ENCODE measurements at places on chromosomes 16 and 17.

GRCh38 chr17:31535581-31535981, 144.1 kb downstream of the RAB11FIP4 start:
- DNase-seq, result peak; percentile 52

- peak; percentile 26 for DNase-seq
Measured at GRCh38 chr17:34519282-34519681, 60.1 kb upstream of the TMEM132E start.

- no peak for DNase-seq
Measured at GRCh38 chr16:2485811-2486507, 11.0 kb downstream of the TBC1D24 start.

DNA sequence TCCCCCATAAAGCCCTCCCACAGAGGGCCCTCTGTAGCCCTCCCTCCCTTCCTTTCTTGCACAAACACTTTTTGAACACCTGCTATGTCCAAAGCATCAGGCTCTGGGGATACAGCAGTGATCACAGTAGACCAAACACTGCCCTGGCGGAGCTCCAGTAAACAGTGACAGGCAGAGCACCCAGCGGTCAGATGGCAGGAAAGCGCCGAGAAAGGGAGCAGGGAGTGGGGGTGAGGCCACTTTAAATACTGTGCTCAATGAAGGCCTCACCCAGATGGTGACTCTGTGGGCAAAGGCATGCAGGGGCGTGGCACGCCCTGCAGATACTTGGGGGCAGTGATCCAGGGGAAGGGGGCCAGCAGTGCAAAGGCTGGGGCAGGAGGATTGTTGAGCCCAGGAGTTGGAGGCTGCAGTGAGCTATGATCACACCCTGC, 7.6 kb downstream of the PRR29 start:
- DNase-seq, result no peak

GRCh38 chr17:29698019-29698777, 75.5 kb upstream of the CORO6 start:
- no peak for DNase-seq

- peak; percentile 85 for DNase-seq
Measured at GRCh38 chr16:28984619-28985135, at the start of gene LAT. Gene LAT (plus strand): TSS chr16:28985052. CDS start chr16:28985418, 366 bp downstream.

GRCh38 chr16:77850636-77851333, 62.4 kb downstream of the VAT1L start:
- no peak for DNase-seq

GRCh38 chr16:27446721-27447120, 44.7 kb downstream of the IL21R start:
- DNase-seq, result peak; percentile 57

DNA sequence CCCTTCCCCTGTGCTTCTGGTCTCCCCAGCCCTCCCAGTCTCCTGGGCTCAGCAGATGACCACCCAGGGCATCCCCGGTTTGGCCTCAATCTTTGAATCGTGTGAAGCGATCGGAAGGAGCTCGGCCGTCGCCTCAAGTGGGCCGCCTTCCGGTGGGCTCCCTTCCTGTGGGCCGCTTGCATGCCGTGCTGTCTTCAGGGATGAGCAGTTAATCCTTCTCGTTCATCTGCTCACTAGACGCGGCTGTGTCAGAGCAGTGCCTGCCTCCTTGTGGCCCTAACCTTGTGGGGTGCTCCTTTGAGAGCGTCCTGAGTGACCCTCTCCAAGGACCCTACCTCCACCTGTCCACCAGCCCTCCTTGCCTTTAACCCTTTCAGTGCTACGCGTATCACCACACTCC, 40.4 kb downstream of the BAIAP2 start:
- DNase-seq, result no peak

- no peak for DNase-seq
Measured at GRCh38 chr16:77721752-77722308, 484 bp upstream of the NUDT7 start.

DNA sequence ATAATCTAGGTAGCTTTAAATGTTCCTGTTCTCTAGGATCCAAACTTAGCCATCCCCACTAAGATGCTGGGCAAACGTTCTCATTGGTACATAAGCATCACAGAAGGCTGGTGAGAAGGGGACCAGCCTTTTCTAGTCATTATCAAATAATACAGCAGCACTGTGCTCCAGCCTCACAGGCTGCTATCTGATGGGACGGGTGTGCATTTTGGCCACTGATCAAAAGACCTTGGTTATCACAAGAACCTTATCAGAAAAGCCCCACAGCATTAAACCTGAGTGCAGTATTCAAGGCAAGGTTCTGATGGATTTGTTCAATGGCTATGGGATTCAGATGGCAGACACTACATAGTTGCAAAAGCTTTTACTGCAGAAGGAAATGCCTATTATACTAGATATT, 19.1 kb upstream of the KPNB1 start:
- DNase-seq, result no peak

DNA sequence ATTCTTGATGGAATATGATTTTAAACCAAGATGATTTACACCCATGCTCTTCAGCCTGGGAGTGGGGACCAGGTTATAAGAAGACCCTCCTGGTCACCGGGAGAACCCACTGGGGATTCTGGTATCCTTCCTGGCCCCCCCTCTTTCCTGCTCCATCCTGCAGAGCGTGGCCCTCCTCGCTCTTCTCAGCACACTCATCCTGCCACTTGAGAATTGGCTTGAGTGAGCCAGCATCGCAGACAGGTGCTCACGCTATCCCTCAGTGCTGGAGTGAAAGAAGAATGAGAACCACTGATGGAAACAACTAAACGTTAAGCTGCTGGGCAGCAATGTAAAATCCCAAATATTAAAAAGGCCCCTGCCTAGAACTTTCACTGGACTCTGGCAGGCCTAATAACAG, 98.0 kb downstream of the CYTH1 start:
- no peak for DNase-seq

- peak; percentile 93 for DNase-seq
Measured at GRCh38 chr17:47840742-47841487, at the start of gene SCRN2. Gene SCRN2 (minus strand): TSS chr17:47841273. CDS start chr17:47840843, 430 bp downstream.

DNA sequence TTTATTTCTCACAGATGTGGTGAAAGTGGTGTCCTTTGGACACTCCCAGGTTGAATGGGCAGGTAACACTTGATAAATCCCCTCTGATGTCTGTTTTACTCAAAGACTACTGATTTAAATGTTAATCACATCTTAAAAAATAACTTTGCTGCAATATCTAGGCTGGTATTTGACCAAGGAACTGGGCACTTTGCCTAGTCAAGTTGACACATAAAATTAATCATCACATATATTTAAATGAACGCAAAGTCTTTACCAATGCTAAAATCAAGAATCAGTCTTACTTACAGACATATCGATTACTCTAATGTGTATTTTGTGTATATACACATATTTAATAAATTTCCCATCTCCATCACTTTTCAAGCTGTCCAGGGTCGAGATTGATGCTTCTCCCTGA, 7.0 kb downstream of the MT2A start:
- no peak for DNase-seq

- peak; percentile 44 for DNase-seq
Measured at GRCh38 chr17:64778240-64779097, 116.4 kb upstream of the SMURF2 start.

DNA sequence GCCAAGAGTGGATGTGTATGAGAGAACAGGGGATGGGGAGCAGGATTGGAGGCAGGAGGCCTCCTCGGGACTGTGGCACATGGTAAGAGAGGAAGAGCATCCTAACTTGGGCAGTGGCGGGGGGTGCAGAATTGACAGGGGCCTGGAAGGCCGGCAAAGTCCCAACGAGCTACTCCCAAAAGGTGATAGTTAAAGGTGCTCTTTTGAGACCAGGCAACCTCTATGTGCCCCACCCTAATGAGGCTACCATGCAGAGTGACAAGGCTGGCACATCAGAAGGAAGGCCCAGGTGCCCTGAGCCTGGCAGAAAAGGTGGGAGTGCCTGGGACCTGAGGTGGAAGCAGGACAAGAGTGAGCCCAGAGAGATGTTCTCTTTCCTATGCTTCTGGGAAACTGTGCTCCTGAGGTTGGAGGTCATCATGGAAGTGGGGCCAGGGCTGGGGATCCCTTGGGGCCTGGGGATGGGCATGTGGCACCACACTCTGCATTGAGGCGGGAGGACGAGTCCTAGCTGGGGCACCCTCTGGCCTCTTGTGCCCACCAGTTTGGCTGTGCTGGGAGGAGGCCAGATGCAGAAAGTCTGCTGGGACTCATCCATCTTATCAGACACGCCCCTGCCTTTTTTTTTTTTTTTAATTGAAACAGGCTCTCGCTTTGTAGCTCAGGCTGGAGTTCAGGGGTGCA, 5.9 kb downstream of the RAB11FIP4 start:
- DNase-seq, result no peak

DNA sequence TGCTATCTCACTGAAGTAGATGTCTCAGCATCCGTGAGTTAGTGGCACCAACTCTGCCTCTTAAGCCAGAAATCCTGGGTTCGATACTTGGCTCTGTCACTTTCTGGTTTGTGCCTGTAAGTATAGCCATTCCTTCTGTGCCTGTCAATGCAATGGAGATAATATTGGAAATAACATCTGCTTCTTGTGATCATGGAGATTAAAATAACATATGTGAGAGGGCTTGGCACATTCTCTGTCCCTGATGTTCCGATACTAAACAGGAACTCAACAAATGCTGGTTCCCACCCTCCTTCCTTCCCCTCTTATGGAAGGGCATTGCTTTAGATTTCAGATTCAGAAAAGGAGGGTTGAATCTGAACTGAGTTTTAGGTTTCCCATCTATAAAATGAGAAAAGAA, 39.8 kb downstream of the TBX4 start:
- DNase-seq, result no peak

DNA sequence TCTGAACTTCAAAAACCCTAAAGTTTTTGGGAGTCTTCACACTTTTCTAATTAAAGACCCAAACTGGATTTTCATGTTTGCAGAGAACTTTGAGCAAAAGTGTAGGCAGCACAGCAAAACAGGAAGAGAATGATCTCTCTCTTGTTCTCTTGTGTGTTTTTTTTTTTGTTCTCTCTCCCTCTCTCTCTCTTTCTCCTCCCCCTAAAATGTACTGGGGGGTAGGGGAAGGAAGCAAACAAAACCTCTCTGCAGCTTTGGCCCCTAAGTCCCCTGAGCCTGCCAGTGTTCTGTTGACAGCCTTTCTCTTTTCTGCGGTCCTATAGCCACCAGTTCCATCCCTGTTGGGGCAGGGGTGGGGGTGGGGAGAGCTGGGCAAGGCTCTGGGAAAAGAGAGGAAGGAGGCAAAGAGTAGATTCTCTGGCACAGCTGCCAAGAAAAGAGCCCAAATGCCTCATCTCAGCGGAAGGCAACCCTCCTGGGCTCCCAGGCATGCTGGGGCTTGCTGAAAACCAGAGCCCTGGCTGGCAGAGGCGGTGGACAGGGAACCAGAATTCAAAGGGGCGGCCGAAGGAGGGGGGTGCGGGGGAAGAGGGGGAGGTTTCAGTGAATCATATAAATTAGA, 295.3 kb downstream of the SOX9 start:
- DNase-seq, result no peak

DNA sequence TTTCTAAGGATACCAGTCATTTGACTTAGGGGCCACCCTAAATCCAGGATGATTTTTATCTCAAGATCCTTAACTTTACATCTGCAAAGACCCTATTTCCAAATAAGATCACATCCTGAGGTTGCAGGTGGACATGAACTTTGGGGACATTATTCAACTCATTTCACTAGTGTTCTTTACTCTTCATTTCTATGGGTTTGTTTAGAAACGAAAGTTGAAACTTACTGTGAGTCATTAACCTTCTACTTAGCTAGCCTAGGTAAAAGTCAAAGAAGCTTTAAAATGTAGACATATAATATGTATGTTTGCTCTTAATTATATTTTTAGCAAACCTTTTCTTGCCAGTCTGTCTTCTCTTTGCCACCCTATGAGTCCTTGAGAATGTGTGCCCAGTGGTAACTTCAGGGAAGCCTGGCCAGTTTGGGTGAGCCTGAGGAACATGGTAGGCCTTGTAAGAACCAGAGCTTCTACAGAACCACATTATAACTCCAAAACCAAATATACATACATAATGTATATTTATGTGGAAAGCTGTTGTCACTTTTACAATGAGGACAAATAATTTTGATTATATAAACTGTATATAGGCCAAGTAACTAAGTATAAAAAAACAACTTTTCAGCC, 38.4 kb downstream of the BPTF start:
- no peak for DNase-seq

- peak; percentile 70 for DNase-seq
Measured at GRCh38 chr17:38667099-38667786, 7.5 kb downstream of the EPOP start.

- peak; percentile 5 for DNase-seq
Measured at GRCh38 chr17:12545877-12546513, 119.7 kb upstream of the MYOCD start.

- DNase-seq, result peak; percentile 49
Measured at GRCh38 chr16:67430977-67431774, at the start of gene HSD11B2. Gene HSD11B2 (plus strand): TSS chr16:67431121. CDS start chr16:67431249, 128 bp downstream.

DNA sequence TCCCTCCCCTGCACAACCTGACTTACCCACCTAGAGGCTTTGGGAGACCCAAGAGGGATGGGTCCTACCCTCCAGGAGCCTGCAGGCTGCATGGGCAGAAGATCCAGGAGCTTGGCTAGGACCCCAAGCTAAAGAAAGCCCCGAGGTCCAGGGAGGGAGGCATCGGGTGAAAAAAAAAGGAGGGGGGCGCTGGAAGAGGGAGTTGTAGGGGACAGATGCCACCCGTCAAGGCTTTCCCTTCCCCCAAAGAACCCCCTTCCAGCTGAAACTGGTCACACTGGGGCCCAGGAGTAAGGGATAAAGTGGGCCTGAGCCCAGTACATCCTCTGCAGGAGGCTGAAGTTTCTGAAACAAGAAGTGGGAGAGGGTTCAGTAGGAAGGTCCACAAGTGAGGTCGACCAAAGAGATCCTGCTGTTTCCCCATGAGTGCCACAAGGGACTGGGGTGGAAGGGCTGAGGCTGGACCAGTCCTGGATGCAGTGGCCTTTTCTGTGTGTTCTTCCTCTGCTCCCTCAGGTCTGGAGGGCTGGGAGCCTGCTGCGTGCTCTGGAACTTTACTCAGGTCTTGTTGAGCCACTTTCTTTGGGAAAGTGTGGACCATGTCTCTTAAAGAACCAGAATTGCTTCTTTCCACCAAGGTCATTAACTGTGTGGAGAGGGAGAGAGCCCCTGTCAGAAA, 14.2 kb upstream of the CBFB start:
- no peak for DNase-seq

DNA sequence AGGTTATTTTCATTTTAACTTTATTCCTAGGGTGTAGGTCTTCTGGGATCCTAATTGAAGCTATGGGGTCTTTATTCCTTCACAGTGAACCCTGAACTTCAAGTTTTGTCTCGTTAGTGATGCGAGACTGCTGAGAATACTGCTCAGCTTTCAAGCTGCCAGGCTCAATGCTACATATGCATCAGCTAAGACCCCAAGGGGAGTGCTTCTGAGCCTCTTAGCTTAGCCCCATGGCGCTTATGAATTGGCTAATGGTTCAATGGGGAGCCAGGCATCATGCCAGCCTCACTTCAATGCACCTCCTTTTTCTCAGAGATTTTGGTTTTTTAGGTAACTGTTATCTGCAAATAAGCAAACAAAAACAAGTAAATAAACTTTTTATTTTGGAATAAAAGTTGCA, 94.1 kb upstream of the SIAH1 start:
- DNase-seq, result no peak

Data from stimulated activated CD4-positive, alpha-beta T cell treated with anti-CD3 and anti-CD28 coated beads, Interleukin-15, amount 100 ng/mL, for 24 hours (primary cell).